Daoy (cell line): ENCODE measurements at places on chromosomes 7 and 10. TPM values are rescaled to one million over a fixed set of nuclear protein-coding genes. Genes with fewer than 3 reads are reported as not detected.

- peak; percentile 100 for DNase-seq
Observed at GRCh38 chr7:151699147-151699927, 177.6 kb downstream of the PRKAG2 start.

GRCh38 chr10:8306685-8307364, 252.3 kb downstream of the GATA3 start:
- peak; percentile 28 for DNase-seq

DNA sequence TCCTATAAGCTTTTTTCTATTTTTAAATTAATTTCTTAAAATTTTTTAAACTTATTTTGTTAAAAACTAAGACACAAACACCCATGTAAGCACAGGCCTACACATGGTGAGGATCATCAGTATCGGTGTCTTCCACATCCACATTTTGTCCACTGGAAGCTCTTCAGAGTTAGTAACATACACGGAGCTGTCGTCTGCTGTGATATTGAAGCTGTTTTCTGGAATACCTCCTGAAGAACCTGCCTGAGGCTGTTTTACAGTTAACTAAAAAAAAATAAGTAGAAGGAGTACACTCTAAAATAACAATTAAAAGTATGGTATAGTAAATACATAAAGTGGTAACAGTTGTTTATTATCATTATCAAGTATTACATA, 17.7 kb downstream of the KLLN start:
- peak; percentile 2 for DNase-seq

- DNase-seq: no peak
Observed at GRCh38 chr10:128922619-128923196, 544.3 kb upstream of the MGMT start.

GRCh38 chr7:41912851-41913567, 210.1 kb upstream of the INHBA start:
- DNase-seq: no peak

DNA sequence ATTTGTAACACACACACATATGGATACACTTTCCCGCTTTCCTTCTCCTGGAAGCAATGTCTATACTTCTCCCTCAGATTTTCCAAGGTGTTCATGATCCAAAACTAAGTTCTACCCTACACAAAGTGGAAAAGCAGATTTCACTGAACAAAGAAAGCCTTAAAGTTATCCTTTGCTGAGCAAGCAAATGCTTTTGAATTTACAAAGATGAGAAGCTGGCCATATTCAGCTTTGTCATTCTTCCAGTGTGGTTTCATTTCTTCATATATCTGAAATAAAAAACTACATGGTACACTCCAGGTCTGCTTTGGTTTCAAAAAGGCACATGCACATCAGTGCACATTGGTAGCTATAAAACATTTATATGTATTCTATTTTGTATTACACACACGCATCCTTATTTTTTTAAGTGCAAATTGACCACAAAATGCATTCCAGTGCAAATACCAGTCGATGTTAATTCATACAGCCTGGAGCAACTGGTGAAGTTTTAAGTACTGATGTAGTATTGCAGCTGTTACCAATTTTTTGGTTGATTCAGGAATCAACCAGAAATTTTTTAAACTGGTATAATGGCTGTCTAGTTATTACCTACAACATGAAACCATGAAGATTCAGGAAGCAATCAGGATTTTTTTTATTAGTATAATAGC, 65.5 kb upstream of the SRPK2 start:
- DNase-seq: peak; percentile 46

GRCh38 chr7:98500764-98501163, 99.9 kb upstream of the BAIAP2L1 start:
- DNase-seq: no peak

- DNase-seq: peak; percentile 18
Observed at GRCh38 chr10:93749218-93749799, 8.4 kb upstream of the LGI1 start.

- DNase-seq: peak; percentile 2
Observed at GRCh38 chr10:61159253-61159652, 215.3 kb upstream of the RHOBTB1 start.

GRCh38 chr7:105688617-105689016, 107.3 kb upstream of the EFCAB10 start:
- no peak for DNase-seq

DNA sequence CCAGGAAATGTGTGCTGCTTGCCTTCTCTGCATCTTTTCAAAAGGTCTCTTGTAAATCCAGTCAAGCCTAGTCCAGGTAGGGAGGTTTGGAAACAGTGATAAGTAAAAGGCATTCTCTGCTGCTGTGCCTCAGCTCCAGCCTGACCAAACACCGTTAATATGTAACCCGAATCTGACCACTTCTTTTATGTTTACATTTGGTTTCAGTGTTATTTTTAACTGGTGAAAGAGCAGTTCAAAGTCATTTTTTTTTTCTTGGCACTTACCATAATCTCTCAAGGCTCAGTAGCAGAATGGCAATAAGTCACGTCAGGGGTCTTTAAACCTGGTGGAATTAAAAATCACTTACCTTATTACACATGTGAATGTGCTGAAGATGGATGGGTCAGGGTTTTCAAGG, 216.8 kb downstream of the PTEN start:
- no peak for DNase-seq

DNA sequence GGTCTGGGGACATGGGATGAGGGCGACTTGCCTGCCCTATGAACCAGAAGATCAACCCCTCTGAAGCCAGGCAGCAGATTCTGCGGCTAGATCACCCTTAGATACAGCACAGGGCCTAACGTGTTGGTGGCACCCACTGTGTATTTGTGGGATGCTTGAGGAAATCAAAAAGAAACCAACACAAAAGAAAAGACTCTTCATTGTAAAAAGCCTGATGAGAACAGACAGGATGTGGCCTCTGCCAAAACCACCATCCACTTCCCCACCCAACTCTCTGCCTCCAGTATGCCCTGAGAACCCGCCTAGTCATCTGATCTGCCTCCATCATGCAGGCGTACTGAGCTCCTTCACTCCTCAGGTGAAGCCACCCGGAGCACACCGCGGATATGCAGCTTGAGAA, 97.2 kb upstream of the INSYN2A start:
- DNase-seq: peak; percentile 29

DNA sequence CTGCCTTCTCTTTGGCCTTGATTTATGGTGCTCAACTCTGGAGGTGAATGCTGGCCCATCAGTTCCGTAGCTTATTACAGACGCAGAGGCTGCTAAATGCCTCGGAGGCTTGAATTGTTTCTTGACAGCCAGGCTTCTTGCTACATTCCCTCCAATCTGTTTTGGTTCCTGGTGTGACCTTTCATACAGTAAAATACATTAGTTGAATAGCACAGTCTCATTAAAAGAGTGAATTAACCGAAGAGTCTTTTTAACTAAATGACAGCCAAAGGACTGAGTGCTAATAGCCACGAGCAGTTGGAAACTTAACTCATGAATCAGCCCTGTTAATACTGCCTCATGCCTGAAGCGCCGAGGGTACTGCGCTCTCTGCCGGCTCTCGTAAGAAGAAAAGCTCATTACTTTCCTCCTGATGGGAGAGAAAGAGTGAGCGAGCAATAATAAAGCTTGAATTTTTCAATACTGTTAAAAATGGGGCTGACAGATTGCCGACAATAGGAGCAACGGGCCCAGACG, 236.4 kb upstream of the GPR26 start:
- DNase-seq: no peak

DNA sequence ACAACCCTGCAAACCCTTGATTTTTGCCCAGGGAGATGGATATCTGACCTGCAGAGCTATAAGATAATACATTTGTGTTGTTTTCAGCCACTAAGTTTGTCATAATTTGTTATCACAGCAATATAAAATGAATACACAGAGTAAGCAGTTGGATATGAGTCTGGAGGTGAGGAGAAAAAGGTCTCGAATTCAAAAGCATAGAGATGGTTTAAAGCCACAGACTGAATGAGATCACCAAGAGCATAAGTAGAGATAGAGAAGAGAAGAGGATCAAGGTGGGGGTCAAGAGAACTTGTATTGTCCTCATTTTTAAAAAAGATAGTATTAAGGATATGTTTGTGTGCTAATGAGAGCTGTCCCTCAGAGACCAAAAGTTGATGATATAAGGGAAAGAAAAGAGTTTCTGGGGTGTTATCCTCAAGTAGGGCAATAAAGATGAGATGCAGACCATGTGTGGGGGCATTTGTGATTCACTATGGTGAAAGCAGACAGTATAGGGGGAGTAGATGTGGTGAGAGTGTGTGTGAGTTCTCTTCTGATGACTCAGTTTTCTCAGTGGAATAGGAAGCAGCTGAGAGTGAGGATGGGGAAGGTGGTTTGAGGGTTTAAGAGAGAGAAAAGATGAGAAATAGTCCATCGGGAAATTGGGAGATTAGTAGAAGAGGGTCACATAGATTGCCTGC, 25.8 kb upstream of the PCGF5 start:
- DNase-seq: peak; percentile 49

Gene SYT15
- 0.11 TPM in 1 of 2 replicates, not detected in the other for total RNA-seq

Gene HGF
- total RNA-seq: not detected in 2 replicates

Gene PNLIPRP2
- not detected in 2 replicates for total RNA-seq

Gene INSYN2A
- 0.24 TPM in 1 of 2 replicates, not detected in the other for total RNA-seq

Gene MKRN1
- 55.5 and 61.4 TPM in 2 replicates for total RNA-seq
